ENCODE measurements at places on chromosomes 5 and 9. TPM values are rescaled to one million over a fixed set of nuclear protein-coding genes. Genes with fewer than 3 reads are reported as not detected.

The PDLIM4 gene
- 59.0 TPM for total RNA-seq

The PPP3R2 gene
- not detected for total RNA-seq

The SLC46A2 gene
- total RNA-seq: not detected

DNA sequence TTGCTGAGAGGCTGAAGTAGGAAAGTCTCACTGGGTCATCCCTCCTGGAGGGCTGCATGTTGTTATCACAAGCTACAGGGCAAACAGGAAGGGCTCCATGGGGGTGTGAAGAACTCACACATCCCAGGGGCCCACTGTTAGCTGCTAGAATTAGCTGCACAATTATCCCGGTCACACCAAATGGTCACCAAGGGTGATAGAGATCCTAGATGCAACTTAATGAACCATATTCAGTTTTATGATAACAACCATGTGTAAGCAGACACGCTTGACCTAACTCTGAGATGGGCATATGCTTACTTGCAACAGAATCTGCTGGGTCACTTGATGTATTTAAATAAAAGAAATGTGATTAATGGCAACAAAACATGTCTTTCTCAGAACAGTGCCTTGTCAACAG is 143.5 kb upstream of the C6 start:
- no peak for DNase-seq

- DNase-seq: no peak
Measured at GRCh38 chr9:31824860-31825259, 559.6 kb upstream of the ACO1 start.

DNA sequence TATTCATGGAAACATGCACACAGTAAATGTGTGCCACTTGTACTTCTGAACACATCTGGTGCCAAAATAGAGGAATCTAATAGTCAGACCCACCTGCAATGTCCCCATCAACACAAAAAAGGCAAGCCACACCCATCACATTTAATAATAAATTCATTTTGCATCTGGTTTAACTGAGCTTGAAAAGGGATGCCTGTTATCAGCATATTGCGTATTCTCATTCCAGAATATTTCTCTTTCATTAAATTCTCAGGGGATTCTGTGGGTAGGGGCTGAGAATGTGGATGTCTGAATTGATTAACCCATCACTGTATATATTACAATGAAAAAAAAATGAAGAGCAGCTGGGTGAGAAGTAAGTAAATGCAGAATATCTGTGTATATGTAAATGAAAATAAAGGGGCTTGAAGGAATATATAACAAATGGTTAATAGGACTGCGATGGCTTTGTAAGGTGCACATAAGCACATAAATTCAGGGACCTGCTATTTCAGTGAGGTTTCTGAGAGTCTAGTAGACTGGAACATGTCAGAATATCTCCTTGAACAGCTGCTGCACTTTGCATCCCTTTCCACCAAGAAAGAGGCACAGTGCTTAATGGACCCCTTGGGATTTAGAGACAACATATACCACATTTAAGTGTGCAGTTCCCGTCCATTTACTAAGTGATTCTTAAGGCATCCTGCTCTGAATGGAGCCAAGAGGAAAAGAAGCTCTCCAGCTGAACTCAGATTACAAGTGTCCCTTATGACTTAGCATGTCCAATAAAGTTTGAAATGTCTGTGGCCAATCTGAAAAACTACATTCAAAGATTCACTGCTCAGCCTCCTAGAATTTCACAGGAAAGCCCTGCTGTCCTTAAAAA is 104.1 kb upstream of the NIPBL start:
- no peak for DNase-seq

The PSAT1 gene
- total RNA-seq: 1.2 TPM

GRCh38 chr5:138650196-138650595 is 75.0 kb upstream of the HSPA9 start:
- no peak for DNase-seq

DNA sequence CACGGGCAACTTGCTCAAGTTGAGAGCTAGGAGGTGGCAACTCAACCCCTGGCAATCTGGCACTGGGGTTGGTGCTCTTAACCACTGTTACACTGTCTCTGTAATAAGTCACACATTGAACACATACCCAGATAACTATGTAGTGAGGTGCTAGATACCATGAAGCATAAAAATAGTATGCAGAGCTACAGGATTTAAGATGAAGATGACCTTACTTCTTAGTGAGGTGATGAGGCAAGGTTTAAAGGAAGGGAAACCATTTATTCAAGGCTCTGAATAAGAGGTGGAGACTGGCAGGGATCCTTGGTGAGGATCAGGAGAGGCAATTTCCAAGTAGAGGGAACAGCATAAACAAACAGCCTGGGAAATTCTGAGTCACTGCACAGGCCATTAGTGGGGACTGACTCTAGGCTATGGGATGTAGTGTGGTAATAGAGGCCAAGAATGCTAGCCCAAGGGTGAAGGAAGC is 67.6 kb upstream of the NR3C1 start:
- no peak for DNase-seq

The TDRD7 gene
- 33.4 TPM for total RNA-seq

Data from mucosa of descending colon (tissue), 3 donors.